ENCODE measurements at places on chromosomes 4 and X. TPM values are rescaled to one million over a fixed set of nuclear protein-coding genes. Genes with fewer than 3 reads are reported as not detected.

Gene NR3C2
- total RNA-seq = 7.6 TPM

Gene OTC
- total RNA-seq = not detected

Gene NXF2
- total RNA-seq = not detected

Gene KDR
- 200 TPM for total RNA-seq

Gene HMGB2
- total RNA-seq = 125 TPM

Gene RADX
- total RNA-seq = 0.07 TPM

Gene ITM2A
- total RNA-seq = 15.4 TPM

Gene COX7B2
- not detected for total RNA-seq

DNA sequence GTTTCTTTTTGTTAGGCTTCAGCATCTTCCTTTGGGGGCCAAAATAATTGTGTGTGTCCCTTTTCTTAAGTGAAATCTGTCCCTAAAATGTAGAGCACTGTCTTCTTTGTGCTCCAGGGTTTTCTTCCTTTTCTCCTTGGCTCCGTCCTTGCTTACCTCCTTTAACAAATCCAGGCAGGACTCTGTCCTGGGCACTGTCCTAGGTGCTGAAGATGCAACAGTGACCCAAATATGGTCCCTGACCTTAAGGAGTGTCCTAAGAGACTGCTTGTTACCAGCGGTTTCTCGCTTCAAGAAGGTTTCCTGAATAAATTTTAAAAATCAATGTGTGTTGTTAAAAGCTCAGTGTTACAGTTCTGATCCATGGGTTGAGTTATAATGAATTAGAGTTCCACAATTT lies 471.8 kb downstream of the KCNIP4 start:
- no peak for DNase-seq

GRCh38 chr4:80036949-80037685 lies 35.9 kb downstream of the ANTXR2 start:
- DNase-seq = peak; percentile 24

- DNase-seq = no peak
Measured at GRCh38 chr4:3364634-3365314, 72.0 kb downstream of the RGS12 start.

GRCh38 chr4:40916880-40917279 lies 167.1 kb downstream of the NSUN7 start:
- no peak for DNase-seq

GRCh38 chr4:186823989-186824388 lies 100.3 kb upstream of the FAT1 start:
- DNase-seq = no peak

DNA sequence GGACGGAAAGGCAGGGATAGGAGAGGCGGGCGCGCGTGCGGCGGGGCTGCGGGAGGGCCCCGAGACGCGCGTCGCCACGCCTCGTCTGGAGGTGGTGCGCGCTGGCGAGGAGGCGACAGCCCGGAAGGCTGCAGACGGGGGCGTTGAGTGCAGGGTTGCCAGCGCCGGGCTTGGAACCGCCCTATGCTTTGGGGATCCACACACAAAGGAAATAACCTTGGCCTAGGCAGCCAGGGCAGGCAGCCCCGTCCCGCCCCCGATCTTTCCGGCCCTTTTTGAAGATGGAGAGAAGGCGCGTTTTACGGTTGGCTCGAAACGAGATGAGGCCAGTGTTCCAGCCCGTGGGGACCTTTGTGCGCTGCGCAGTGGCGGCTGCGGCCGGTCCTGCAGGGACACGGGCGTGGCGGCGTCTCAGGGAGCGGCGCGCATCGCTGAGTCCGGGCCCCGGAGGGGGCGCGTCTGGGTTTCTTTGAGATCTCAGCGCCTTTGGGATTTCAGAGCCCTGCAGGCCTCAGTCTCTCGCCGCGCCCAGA lies 50.8 kb upstream of the TRIM2 start:
- DNase-seq = no peak
